ENCODE measurements at places on chromosomes 3 and 15.

- no peak for ATAC-seq
Observed at GRCh38 chr3:169094204-169094603, 569.3 kb downstream of the MECOM start.

GRCh38 chr3:22982981-22983587 lies 220.0 kb upstream of the UBE2E2 start:
- ATAC-seq, result no peak

DNA sequence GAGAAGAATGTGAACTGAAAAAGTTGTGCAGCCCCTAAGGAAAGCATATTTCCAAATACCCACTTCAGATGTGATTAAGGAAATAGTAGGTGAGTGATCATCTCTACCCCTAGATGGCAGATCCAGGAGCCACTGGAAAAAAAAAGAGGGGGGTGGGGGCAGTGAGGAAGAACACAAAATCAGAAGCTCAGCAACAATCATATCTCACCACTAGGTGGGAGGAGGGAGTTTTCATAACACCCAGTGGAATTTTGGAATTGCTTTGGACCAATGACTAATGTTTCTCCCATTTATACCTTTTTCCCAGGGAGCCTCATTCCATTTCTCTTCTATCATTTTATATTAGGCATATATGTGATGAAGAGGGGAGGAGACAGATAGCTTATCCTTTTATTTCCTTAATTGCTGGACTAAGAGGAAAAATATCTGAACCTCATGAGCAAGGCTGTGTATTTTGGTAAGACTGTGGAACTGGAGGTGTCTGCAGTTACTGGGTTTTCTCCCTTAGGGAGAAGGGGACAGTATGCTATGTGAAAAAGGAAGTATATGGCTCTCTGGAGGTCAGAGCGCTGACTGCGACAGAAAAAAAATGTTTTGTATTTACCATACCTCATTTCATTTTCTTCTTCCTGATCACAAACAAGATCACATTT lies 363.4 kb downstream of the GAP43 start:
- ATAC-seq, result no peak

- no peak for ATAC-seq
Observed at GRCh38 chr3:98240131-98240530, 23.9 kb upstream of the OR5H6 start.

DNA sequence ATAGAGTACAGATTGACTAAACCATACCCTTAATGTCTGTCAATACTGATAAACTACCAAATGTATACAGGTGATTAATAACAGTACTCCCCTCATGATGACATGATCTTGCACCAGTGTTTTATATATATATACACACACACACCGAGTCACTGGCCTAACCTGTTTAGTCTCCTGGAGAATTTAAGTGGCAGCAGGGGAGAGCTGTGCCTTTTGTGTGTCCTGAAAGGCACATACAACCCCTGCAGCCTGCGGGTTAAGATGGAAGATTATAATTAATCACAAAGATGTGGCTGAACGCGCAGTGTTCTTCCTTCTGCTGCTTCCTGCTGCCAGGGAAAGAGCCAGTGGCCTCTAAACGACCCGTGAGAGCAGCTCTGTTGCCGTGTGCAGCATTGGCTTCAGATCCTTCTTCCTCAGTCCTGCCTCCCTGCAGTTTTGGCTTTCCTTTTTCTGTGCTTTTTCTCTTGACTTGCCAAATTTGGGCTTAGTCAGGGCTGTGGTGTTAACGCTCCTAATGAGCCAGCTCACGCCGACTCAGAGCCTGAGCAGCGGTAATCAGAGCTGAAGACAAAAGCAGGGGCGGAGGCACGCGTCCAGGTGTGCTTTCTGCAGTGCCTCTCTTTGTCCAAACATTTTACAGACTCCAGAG lies 42.5 kb upstream of the UBE3A start:
- ATAC-seq, result no peak

DNA sequence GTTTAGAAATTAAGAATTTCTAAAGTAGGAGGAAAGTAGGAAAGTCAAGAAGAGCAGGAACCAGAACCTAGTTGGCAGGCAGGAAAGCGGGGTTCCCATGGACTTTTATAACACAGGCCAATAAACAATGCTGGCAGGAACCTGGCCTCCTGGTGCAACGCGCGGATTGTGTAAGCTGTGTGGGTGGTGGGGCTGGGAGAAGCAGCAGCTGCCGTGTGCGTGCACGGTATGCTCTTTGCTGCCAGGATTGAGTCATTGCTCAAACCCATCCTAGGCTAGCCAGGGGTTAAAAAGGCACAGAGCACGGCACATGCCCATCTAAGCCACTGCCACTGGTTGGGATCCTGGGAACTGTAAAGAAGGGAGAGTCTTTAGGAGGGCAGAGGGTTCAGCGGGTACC lies 209.9 kb upstream of the RGMA start:
- ATAC-seq, result no peak

DNA sequence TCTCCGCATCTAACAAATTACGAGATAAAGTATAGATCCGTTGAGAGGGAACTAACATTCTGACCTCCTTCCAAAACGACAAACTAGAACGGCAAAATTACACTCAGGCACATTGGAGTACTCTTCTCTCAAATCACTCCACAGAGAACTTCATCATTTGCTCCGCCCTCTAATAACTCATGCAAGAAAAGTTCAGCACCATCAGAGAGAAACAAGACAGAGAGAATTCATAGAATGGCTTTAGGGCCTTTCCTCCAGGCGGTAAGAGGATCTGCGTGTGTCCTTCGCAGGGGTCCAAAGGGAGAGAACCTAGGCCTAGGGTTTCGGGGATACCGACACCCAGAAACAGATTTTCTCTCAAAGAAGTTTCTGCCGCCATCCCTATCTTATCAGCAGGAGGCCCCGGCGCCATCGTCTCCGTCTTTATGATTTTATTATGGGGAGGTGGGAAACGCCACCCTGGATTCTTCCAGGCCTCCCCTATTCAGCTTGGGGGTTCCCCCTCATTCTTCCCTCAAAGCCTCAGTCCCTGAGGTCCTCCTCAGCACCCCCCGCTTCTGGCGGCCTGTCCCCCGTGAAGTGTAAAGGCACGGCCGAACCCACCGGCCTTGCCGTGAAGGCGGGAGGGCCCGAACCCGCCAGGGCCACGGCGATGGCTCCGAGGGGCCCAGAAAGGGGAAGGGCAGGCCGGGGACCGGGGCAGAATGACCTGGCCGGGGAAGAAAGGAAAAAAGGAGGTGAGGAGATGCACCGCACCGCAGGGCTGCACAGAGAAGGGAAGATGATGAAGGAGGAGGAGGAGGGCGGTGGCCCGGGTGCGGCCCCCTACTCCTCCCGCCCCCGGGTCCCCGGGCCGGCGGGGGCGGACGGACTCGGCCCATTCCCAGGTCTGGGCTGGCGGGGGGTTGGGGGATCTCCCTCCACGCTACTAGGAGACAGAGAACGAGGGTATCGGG lies 768 bp downstream of the UBXN7 start:
- peak; percentile 21 for ATAC-seq

DNA sequence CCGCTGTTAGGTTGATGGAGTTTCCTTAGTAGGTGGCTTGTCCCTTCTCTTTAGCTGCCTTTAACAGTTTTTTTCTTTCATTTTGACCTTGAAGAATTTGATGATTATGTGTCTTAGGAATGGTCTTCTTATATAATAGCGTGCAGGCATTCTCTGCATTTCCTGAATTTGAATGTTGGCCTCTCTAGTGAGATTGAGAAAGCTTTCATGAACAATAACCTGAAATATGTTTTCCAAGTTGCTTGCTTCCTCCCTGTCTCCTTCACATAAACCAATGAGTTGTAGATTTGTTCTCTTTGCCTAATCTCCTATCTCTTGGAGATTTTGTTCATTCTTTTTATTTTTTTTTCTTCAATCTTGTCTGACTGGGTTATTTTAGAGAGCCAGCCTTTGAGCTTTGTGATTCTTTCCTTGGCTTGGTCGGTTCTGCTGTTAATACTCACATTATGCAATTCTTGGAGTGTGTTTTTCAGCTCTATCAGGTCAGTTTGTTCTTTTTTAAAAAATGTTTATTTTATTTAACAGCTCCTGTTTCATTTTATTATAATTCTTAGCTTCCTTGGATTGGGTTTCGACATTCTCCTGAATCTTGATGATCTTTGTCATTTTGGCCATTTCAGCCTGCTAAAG lies 627.9 kb downstream of the SI start:
- ATAC-seq, result no peak

DNA sequence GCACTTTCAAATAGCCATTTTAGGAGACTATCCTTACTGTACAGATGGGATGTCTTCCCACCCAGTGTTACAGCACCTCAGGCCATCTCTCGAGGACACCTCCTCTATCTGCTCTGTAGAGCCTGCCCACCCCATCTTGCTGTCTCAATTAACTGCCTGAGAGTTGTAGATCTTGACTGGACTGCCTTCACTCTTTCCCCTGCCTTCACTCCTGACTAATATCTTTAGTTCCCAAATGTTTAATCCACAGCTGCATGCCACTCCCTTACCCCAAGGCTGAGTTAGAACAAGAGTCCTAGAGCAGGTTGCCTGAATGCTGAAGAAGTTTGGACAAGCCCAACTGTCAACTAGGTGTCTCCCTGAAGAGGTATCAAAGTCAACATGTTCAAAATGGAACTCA lies 1.3 kb upstream of the PP2D1 start:
- ATAC-seq, result no peak

DNA sequence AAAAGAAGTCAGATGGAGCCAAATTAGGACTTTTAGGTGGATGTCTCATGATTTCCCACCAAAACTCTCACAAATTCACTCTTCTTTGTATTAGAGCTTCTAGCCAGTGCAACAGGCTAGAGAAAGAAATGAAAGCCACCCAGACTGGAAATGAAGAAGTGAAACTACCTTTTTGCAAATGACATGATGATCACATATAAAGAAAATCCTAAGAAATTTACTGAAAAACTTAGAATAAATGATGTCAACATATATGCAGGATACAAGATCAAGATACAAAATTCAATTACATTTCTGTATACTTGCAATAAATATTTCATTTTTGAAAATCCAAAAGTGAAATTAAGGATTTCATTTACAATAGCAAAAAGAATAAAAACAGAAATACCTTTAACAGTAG lies 110.8 kb downstream of the LRIG1 start:
- ATAC-seq, result no peak

DNA sequence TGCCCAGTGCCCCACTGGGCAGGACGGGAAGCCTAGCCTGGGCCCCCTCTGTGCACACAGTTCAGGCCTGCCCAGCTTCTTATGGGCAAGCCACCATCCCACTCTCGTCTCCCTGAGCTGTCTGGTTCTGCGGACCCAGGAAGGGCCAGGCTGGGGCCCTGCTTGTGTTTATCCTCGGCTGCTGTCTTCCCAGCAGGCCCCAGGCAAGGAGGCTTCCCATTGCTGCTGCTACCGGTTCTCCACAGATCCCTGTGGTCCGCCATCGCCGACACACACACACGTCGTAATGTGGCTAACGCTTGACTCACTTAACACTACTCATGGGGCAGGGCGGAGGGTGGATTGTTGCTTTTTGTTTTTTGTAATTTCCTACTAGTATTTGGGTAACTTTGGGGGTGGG lies 52.4 kb upstream of the SLC6A1 start:
- no peak for ATAC-seq

GRCh38 chr3:45906681-45907407 lies 20.5 kb downstream of the CCR9 start:
- ATAC-seq, result no peak

DNA sequence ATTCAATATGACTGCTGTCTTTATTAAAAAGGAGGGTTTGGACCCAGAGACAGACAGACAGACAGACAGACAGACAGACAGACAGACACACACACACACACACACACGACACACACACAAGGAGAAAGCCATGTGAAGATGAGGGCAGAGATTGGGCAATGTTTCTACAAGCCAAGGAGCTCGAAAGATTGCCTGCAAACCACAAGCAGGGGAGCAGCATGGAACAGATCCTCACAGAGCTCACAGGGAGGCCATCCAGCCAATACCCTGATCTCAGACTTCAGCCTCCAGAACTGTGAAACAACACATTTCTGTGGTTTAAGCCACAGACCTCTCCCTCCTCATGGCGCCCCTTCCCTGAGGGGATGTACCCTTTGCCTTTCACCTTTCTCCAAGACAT lies 35.8 kb upstream of the ABHD2 start:
- no peak for ATAC-seq

GRCh38 chr3:192862408-192863090 lies 55.1 kb downstream of the MB21D2 start:
- ATAC-seq, result no peak

- ATAC-seq, result no peak
Observed at GRCh38 chr3:131713416-131714123, 210.8 kb upstream of the MRPL3 start.

GRCh38 chr3:11272906-11273574 lies 843 bp downstream of the ATG7 start:
- ATAC-seq, result no peak

GRCh38 chr3:189937302-189938127 lies 183.2 kb downstream of the P3H2 start:
- no peak for ATAC-seq

DNA sequence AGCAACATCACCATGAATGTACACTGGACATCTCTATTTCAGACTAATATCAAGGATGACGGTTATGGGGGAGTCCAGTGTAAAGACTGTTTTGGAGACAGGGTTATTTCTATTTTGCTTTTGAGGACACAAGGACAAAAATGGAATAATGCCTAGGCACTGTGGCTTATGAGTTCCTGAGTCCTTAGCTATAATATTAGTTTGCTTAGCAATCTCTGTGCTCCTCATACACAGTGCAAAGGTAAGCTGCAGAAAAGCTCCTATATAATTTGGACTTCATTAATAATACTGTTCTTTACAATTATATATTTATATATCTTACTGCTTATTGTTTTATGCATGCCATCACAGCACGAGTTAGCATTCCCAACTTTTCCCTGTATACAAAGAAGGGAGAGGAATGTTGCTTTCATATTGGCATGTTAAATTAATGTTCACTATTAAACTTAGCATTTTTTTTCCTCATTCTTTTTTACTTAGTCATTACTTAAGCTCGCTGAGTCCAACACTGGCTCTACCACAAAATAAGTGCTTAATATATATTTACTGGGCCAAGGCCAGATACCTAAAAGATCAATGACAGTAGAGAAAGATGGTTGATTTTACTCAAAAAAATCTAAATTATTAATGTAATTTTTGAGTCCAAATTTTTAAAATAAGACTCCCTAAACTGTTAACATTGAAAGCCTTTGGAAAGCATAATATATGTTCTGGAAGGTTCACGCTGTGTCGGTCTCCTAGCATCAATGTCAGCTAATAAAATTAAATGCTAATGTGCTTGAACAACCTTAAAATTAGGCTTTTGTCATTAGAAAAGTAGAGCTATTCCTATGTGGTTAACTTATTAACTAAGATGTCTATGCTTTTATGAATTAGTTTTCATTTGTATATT lies 13.8 kb downstream of the THBS1 start:
- ATAC-seq, result no peak
